ENCODE measurements at places on chromosomes 12 and 14.
A peak's percentile ranks its signal among the peaks of the same experiment; 100 is the strongest.

- no peak for DNase-seq
Measured at GRCh38 chr12:27952510-27952909, 20.0 kb downstream of the PTHLH start.

GRCh38 chr12:76144245-76144549, 59.7 kb upstream of the NAP1L1 start:
- peak; percentile 29 for DNase-seq

GRCh38 chr14:101980700-101981099, 16.3 kb downstream of the DYNC1H1 start:
- peak; percentile 86 for DNase-seq

DNA sequence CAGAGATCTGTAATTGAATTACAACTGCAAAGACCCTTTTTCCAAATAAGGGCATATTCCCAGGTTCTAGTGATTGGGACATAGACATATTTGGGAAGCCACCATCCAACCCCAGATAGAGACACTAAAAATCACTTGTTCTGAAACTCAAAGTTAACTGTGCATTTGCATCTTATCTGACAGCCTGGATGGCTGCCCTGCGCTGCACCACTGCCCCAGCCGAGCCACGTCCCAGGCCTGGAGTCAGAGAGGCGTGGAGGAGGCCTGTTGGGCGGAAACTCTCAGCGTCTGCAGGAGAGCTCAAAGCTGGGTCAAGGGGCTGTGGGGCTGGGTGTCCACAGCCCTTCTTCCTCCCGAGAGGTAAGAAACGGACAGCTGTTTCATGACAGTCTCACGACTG, 124.4 kb downstream of the RIMBP2 start:
- no peak for DNase-seq

- no peak for DNase-seq
Measured at GRCh38 chr12:102958830-102959176, 1.3 kb downstream of the ASCL1 start.
